ENCODE measurements at places on chromosomes 1 and 21.

DNA sequence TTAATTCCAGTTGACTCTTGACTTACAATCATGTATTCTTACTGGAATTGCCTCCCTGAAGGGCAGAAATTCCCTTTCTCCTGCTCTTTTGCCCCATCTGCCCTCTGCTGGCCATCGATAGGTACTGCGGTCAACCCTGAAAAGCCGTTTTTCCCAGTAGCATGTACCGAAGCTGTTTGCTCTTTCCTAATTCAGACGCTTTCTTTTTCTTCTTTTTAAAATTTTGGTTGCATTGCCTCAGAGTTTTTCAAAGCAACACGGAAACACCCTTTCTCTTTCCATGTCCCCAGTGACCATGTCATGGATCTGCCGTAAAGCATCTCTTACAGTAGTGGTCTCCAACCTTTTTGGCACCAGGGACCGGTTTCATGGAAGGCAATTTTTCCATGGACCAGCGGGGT is 164.2 kb upstream of the C1orf21 start:
- peak; percentile 83 for DNase-seq

GRCh38 chr1:157274698-157275534 is 136.7 kb upstream of the ETV3 start:
- peak; percentile 21 for DNase-seq

DNA sequence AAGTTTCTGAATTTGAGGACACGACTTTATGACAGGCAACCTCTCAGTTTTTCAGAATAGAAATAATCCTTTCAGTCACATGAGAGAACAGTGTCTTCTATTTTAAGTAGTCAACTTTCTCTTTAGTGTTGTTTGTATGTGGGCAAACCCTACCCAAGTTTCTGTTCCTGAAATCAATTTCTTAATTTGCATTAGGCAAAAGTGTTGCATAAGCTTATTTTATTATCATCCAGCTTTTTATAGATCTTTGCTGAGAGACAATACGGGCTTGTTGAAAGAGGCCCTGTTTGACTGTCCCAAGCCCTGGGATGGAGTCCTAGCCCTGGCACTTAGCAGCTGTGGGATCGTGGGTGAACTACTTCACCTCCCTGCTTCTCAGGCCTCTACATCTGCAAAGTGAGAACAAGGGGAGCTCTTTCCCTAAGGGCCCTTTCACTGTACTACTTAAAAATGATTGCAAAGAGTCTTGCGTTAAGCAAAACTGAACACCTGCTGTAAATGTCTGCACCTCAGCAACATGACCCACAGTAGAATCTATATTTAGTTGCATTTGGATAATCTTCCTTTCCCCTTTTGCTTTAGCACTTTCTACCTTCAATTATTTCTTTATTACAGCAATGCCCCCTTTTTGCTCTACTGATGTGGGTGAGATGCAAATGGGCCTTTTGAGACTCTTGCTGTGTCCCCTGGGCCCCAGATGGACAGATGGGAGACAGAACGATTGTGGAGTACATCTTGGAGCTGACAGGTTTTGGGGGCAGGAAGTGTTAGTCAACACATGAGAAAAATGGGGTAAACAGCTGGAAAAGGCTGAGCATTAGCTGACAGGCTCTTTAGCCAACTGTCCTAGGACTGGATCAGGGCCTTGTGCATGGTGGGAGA is 41.0 kb upstream of the SCAF4 start:
- DNase-seq = no peak

- no peak for DNase-seq
Measured at GRCh38 chr1:113903501-113904292, 902 bp downstream of the AP4B1 start.

- DNase-seq = no peak
Measured at GRCh38 chr1:14844923-14845617, 246.6 kb downstream of the KAZN start.

DNA sequence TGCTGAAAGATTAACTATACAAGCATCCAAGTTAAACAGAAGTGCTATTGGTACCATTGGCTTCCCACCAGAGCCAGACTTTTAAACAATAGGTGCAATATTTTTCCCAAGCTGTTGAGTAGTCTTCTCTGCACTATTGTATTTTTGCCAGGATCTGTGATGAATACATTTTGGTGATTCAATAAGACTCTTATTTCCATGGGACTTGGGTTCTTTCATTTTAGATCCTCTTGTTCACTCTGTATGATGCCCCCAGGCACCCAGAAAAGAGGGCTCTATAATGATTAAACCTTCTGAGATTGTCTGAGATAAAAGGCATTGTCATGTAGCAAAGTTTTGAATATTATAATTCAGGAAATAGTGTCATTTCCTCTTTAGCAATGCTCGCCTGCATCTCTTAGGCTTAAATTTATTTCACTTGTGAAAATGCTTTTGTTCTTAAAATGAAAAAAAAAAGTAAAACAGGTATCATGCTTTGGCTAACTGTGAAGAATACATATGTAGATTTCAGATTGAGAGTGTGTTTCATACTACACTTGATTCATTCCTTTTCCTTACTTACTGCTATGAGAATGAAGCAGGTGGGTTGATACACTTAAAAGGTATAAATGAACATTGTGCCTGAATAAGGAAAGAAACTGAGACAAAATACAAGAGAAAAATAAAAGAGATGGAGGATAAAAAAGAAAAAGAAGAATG is 275.0 kb downstream of the HMCN1 start:
- DNase-seq = no peak

DNA sequence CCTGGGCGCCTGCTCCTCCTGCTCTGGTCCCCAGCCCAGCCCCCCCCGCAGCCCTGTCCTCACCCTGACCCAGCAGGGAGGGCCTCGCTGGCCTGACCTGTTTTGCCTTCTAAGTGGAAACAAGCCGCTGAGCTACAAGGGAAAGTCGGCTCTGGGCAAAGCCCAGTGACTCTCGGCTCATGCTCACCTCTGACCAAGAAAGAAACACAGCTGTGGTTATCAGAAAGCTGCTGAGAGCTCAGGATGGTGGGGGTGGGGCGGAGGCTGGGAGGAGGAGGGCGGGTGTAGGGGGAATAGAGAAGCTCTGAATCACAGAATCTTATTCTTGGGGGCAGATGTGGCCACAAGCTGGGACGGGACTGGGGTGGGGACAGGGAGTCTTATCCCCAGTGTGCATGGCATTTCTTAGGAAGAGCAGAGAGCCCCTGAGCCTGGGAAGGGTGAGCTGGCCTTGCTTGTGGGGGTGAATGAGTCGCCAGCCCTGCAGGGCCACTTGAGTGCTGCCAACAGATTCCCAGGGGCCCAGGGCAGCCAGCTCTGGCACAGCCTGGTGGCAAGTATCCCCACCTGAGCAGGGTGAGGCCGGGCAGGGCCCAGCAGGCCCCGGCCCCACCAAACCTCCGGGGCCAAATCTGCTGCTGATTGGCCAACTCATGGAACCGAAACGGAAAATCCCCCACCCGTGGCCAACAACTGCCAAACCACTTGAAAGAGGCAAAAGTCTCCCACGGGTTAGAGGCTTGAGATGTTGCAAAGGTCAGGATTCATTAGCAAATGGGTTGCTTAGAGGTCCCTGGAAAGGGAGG is 120.6 kb downstream of the SPSB1 start:
- peak; percentile 90 for DNase-seq

DNA sequence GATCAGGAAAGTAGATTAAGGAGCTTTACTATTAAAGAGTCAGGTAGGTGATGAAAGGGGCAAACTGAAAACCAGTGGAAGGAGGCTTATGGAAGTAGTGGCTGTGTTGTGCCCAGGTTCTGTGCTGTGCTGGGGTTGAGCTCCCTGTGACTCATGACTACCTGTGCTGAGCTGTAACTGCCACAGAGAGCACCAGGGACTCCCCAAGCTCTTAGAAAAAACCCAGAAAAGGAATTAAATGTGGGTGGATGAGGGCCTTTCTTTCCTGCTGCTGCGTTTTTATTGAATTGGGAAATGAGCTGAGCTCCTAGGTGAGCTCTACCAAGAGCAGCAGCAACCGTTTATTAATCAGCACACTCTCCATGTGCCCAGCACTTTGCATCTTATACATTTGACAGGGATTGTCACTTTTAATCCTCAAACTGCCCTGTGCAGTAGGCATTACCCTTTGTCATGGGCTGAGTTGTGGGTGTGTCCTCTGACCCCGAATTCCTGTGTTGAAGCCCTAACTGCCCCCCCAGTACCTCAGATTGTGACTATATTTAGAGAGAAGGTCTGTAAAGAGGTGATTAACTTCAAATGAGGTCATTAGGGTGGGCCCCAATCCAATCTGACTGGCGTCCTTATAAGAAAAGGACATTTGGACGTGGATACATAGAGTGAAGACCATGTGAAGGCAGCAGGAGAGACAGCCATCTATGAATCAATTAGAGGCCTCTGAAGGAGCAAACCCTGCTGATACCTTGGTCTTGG is 65.4 kb downstream of the AK4 start:
- DNase-seq = no peak

DNA sequence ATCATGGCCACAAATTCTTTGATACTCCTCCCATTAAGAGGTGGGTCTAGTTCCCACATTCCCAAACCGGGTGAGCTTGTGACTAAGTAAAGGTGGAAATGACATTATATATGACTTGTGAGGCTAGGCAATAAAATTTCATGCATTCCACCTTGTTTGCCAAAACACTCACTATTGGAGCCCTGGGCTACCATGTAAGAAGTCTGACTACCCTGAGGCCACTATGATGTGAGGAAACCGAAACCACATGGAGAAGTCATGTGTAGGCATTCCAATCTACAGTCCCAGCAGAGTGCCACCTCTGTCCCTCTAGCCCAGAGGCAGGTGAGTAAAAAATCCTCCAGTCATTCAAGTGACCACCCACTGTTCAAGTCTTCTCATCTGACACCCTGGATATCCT is 17.9 kb upstream of the SMG7 start:
- no peak for DNase-seq

DNA sequence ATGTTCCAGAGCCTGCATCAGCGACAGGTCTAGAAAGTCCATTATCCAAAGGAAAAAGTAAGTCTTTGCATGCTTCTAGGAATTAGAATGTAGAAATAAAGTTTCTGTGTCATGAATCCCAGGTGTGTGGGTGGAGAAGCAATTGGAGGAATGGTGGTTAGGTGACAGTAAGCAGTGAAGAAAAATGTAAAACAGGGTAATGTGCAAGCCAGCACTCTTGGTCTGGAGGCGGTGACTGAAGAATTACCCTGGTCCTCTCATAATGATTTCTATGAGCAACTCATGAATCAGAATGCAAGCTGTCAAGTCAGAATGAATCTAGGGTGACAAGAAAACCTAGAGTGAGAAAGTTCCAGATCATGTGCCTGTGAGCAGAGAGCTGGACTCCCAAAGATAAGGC is 33.6 kb downstream of the PLPPR4 start:
- no peak for DNase-seq

GRCh38 chr1:14303011-14303410 is 295.5 kb upstream of the KAZN start:
- no peak for DNase-seq

DNA sequence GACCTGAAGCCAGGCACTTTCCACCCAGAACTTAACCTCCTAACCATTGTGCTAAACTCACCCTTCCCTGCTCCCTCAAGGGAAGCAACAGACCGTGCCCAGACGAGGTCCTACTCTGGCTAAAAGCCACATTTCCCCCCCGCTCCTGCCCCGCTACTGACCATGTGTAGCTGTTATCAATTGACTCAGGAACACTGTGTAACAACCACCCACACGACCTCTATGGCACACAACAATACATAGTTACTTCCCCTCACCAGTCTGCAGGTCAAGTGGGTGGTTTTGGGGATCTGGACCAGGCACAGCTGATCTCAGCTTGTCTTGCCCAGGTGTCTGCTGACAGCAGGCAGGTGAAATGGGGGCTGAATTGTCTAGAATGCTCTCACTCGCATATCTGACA is 40.1 kb downstream of the CAMK2N1 start:
- no peak for DNase-seq

DNA sequence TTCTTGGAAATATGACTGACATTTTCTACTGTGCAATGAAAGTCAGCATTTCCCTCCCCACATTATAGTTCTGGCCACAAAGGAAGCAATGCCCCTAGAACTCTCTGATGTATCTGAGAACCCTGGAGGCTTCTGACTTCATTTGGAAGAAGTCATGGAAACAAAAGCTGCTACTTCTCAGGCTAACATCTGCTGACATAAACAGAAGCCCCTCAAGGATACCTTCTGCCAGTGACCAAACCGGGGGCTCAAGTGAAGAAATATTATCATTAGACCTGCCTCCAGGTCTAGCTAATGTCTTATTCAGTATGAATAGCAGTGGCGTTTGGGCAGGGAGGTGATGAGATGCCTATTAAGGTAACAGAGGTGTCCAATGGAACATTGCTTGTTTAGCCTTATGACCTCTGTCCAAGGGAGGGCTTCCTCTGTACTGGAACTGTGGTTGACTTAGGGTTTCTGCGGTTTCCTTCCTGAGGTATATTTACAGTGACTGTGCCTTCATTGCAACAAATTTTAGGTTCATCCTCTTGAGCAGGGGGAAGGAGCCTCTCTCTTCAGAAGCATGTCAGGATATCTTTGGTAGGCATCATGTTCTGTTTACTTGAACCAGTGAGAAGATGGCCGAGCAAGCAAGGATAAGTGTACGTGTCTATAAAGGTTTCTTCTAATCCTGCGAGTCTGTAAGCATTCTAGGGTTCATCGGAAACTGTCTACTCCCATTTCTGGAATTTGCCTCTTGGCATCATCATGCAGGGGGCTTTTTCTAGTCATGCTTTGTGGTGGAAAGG is 161.7 kb downstream of the PBX1 start:
- no peak for DNase-seq

GRCh38 chr1:170176772-170177171 is 31.0 kb downstream of the NTMT2 start:
- DNase-seq = no peak

- no peak for DNase-seq
Measured at GRCh38 chr1:239583536-239583935, 197.2 kb downstream of the CHRM3 start.

DNA sequence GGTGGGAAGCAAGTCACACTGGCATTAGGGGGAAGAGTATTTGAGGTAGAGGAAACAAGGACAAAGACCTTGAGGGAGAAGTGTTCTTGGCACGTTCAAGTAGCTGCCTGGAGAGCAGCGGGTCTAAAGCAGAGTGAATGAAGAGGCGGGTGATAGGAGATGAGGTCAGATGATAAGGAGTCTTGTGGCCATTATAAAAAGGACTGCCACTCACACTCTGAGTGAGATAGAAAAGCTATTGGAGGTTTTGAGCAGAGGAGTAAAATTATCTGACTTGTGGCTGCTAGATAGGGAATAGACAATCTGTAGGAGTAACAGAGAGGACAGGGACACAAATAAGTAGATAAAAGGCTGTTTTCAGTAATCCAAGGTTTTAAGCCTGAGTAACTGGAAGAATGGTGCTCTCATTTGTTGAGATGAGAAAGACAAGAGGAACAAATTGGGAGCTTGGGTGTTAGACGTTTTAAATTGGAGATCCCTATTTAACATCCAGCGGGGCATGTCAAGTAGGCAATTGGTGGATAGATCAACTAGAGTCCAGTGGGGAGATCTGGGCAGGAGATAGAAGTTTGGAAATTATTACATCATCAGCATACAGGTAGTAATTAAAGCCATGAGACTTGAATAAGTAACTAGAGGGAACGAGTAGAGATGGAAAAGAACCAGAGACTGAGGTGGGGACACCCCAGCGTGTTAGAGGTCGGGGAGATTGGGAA is 43.7 kb downstream of the HENMT1 start:
- DNase-seq = no peak

DNA sequence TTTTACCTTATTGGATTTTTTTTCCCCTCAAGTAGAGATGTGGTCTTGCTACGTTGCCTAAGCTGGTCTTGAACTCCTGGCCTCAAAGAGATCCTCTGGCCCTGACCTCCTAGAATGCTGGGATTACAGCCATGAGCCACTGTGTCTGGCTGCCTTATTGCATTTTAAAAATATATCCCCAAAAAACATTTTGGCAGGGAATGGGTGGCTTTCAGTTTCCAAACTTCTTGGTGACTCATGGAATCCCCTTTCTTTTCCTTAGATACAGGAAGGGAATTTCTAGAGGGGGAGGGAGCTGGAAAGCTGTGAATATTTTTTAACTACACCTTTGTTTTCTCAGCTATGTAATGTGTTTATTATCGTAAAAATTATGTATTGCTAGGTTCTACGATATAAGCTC is 73.3 kb downstream of the SNRPE start:
- DNase-seq = no peak
